Activated CD4-positive, alpha-beta T cell treated with anti-CD3 and anti-CD28 coated beads, Interleukin-2, amount 10 ng/mL, durations not matched to agents 24 days and 14 days (primary cell): ENCODE measurements at places on chromosomes 2 and 18. TPM values are rescaled to one million over a fixed set of nuclear protein-coding genes. Genes with fewer than 3 reads are reported as not detected.

The GYPC gene
- 120 and 122 TPM in 2 replicates for total RNA-seq

The CYRIA gene
- total RNA-seq, result 1.7 and 1.8 TPM in 2 replicates

The CPLX4 gene
- not detected in 2 replicates for total RNA-seq

The ARHGEF33 gene
- 0.09 TPM in 1 of 2 replicates, not detected in the other for total RNA-seq

The ZNF804A gene
- not detected in 2 replicates for total RNA-seq

The SLC16A14 gene
- 4.0 and 5.1 TPM in 2 replicates for total RNA-seq

The AKAIN1 gene
- total RNA-seq, result not detected in 2 replicates

The KLHL30 gene
- total RNA-seq, result not detected in 2 replicates

The ETAA1 gene
- total RNA-seq, result 10.8 and 12.0 TPM in 2 replicates

The SLC11A1 gene
- 0.12 and 0.19 TPM in 2 replicates for total RNA-seq

The MYO7B gene
- total RNA-seq, result 0.07 and 0.12 TPM in 2 replicates

The ALLC gene
- total RNA-seq, result not detected in 2 replicates

The LIMS4 gene
- total RNA-seq, result not detected in 2 replicates

The HNMT gene
- total RNA-seq, result not detected in 2 replicates

The LBH gene
- total RNA-seq, result 176 and 184 TPM in 2 replicates

The RUFY4 gene
- total RNA-seq, result 0.52 and 1.8 TPM in 2 replicates

The ACADL gene
- total RNA-seq, result not detected in 2 replicates

The CROCC2 gene
- total RNA-seq, result not detected in 2 replicates

The GALR1 gene
- not detected in 2 replicates for total RNA-seq

The AQP12B gene
- not detected in 2 replicates for total RNA-seq

The KYNU gene
- not detected in 2 replicates for total RNA-seq

The ALPP gene
- not detected in 2 replicates for total RNA-seq

The DNAJC5G gene
- not detected in 2 replicates for total RNA-seq

The TXNDC2 gene
- total RNA-seq, result not detected in 2 replicates

The STAT4 gene
- 47.9 and 50.8 TPM in 2 replicates for total RNA-seq

The IL36G gene
- not detected in 2 replicates for total RNA-seq

The DSC3 gene
- total RNA-seq, result not detected in 2 replicates

The USP34 gene
- 84.3 and 93.8 TPM in 2 replicates for total RNA-seq

The CNGA3 gene
- not detected in 2 replicates for total RNA-seq

The INHBB gene
- total RNA-seq, result not detected in 2 replicates

The LYPD1 gene
- not detected in 2 replicates for total RNA-seq

The SLC1A4 gene
- total RNA-seq, result 12.4 and 13.1 TPM in 2 replicates

The BOLL gene
- not detected in 2 replicates for total RNA-seq

The COL4A4 gene
- total RNA-seq, result not detected in 2 replicates

The EML6 gene
- total RNA-seq, result 0.77 and 0.83 TPM in 2 replicates

The CNDP1 gene
- not detected in 2 replicates for total RNA-seq

The RAB6D gene
- total RNA-seq, result not detected in 2 replicates

The AMER3 gene
- not detected in 2 replicates for total RNA-seq

The RAB6C gene
- not detected in 2 replicates for total RNA-seq
